ENCODE measurements at places on chromosomes 5 and 9.

GRCh38 chr9:89153232-89154017 is 25.2 kb downstream of the SHC3 start:
- DNase-seq = no peak

- DNase-seq = no peak
Observed at GRCh38 chr5:41346609-41347008, 133.3 kb upstream of the C6 start.

DNA sequence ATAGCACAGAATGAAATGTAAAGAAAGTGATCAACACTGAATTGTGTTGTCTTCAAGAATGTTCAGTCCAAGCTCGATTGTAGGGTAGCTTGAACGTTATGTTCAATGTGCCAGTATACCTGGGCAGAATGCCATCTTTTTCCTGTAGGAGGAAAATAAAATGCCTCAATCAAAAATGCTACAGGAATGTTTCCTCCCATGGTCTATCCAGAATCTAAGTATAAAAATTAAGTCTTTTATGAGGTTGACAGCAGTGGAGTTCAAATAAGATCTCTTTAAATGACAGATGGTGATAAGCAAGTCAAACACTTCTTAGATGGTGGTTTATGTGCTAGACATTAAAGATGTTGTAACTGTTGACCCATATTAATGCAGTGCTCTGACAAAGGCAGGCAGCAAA is 488.6 kb downstream of the CSNK1G3 start:
- DNase-seq = no peak

GRCh38 chr9:126495411-126496180 is 118.1 kb upstream of the LMX1B start:
- DNase-seq = no peak

- no peak for DNase-seq
Observed at GRCh38 chr5:161022151-161022550, 170.1 kb upstream of the ATP10B start.

GRCh38 chr5:149959406-149960236 is 937 bp upstream of the SLC26A2 start:
- DNase-seq = peak; percentile 75

DNA sequence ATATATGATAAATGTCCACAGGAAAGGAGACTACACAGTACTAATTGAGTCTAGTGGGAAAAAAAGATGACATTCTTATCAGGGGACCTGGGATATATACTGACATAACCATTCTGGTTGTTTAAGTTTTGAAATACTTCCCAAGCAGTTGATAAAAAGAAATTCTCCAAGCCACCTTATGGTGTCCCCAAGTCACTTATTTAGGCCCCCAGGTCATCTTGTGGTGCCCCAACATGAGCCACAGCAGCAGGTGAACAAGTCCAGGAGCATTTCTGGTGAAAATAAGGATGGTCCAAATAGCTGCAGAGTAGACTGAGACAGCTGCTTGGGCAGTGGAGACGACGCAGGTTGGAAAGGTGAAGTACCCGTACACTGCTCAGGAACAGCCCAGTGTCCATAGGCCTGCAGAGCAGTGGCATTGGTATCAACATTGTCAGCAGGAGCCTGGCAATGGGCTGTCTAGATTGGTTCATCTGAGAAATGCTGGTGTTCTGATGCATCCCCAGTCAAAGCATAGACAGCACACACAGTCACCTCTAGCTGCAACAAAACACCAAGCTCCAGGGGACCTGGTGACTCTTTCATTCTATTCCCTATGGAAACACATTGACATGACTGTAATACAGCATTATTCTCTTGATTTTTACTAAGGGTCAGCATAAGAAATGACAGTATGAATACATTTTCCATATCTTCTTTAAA is 430.6 kb downstream of the NR2F1-AS1 start:
- no peak for DNase-seq

DNA sequence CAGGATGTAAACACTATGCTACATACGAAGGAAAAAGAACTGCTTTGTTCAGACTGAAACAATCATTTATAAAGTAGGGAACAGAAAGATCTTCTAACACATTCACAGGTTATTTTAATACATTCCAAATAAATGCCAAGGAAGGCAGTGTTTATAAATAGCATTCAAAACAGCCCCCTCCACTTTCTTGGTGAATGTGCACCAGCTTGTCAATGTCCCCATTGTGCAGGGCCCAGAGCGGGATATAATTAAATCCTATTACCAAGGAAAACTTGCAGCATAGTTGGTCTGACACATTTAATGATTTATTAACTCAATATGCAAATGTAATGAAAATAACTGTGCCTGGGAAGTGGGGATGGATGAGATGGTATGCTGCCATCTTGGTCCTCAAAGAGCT is 135.9 kb upstream of the RAD23B start:
- no peak for DNase-seq

- no peak for DNase-seq
Observed at GRCh38 chr9:105475302-105475701, 27.5 kb downstream of the FSD1L start.

- no peak for DNase-seq
Observed at GRCh38 chr9:113254991-113255390, 20.4 kb downstream of the CDC26 start.

GRCh38 chr5:53169933-53170332 is 60.4 kb upstream of the MOCS2 start:
- DNase-seq = no peak

GRCh38 chr9:4862506-4863250 is 69.9 kb downstream of the RCL1 start:
- no peak for DNase-seq

- no peak for DNase-seq
Observed at GRCh38 chr9:134707031-134707680, 65.6 kb downstream of the COL5A1 start.

GRCh38 chr5:169591636-169592035 is 8.1 kb downstream of the SPDL1 start:
- DNase-seq = no peak

DNA sequence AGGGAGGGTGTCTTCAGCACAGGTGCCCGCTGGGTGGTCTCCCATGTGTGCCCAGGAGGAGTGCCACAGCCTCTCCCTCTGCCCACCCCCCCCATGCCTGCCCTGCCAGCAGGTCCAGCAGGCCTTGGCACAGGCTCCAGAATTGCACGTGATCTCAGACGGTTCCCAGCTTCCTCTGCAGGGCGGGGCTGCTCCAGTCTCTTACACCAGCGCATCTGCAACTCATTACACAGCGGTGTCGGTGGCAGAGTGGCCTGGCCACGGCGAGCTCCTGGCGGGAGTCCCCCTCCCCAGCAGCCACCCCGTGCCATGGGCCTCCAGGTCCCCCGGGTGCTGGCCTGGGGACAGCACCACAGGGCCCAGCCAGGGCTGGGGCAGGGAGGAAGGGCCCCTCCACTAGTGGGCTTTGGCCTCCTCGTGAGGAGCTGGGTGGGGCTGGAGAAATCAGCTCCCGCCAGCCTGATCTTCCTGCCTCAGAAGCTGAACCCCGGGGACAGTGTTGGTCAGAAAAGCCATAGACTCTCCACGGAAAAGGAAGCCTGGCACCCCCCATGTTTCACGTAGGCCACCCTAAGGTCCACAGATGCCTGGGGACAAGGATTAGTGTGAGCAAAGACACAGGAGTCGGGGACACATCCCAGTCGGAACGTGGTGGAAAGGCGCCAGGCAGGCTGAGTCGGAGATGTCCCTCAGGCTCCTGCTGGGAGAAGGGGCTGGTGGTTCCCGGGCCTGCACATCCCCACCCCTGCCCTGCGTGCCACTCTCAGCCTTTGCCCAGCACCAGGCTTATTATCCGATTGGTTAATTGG is 40.2 kb downstream of the RXRA start:
- peak; percentile 94 for DNase-seq

GRCh38 chr9:136690806-136691261 is 3.6 kb upstream of the AGPAT2 start:
- DNase-seq = no peak

DNA sequence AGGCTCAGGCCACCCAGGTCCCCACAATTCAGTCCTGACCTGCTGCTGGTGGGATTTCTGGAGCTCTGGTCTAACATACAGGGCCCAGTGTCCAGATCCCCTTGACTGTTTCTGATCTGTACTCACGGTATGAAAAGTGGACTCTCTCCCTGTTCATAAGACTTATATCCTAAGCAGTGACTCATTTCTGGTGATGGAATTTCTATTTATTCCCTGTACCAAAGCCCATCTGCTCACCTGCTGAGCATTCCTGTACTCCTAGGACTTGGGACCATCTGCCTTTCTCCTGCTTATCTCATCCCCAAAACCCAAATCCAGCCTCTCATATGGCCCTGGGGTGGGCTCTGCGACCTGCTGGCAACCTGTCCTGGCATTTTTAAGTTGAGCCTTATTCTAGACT is 86.6 kb downstream of the APBA1 start:
- no peak for DNase-seq

DNA sequence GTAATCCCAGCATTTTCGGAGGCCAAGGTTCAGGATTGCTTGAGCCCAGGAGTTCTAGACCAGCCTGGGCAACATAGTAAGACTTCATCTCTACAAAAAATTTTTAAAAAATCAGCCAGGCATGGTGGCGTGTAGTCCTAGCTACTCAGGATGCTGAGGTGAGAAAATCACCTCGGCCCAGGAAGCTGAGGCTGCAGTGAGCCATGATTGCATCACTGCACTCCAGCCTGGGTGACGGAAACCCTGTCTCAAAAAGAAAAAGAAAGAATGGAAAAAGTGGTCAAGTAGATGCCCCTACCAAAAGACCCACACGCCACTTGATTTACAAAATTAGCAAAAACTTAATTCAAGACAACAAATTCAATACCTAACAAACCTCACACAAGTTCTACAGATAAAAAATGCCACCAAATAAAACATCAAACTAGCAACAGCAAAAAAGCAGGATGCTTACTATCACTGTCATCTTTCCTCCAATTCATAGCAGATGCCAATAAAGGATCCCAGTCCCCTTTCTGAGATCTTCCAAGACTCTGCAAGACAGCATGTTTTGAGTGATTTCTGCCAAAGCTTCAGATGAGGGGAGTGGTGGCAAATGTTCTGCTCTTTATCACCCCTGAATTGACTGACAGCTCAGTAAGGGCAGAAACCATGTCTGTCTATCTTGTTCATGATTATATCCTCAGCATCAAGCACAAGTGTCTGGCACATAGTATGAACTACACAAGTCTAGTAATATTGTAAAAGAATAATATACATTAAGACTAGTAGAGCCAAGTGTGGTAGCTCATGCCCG is 34.2 kb upstream of the TESK1 start:
- DNase-seq = no peak

DNA sequence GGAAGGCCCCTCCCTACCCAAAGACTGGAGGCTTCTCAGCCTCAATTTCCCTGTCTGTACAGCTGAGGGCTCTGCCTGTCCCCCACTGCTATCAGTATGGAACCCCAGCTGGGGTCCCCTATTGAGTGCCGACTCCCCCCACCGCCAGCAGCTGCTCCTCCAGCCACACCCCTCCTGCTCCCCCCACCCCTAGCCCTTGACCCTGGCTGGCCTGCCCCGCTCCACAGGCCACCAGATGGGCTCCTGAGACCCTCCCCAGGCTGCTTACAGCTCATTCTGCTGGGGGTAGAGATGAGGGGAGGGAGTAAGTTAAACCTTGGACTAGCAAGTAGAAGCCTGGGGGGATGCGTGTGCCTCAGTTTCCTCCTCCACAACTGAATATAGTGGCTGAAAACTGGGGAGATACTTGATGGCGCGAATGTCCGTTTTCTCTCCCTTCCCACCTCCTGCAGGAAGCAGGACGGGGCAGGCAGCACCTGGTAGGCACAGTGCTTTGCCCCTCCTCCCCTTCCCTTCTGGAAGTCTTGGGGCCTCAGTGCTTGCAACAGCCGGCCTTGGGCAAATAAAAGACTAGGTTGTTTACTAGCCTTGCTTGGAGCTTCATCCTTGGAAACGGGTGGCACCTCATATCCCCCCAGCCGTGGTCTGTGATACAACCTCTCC is 19.1 kb downstream of the URM1 start:
- no peak for DNase-seq

GRCh38 chr5:130678637-130679036 is 486.4 kb downstream of the HINT1 start:
- DNase-seq = no peak

GRCh38 chr5:73917433-73917832 is 291.4 kb downstream of the ARHGEF28 start:
- no peak for DNase-seq

DNA sequence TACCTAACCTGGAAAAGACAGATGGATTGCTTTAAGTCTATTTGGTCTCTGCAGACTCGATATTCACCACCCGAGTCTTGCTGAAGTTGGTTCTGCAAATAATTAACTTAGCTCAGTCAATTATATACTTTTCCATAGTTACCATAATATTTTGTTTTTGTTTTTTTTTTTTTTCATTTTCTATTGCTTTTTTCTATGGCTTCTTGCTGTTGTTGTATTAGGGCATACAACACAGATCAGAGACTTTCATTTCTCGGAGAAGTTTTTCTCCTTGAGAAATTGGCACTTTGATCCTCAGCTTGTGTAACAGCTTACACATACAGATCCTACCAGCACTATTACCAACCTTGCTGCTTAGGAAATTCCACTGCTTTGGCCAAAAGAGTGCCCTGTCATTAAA is 88.0 kb downstream of the GPR21 start:
- DNase-seq = no peak

DNA sequence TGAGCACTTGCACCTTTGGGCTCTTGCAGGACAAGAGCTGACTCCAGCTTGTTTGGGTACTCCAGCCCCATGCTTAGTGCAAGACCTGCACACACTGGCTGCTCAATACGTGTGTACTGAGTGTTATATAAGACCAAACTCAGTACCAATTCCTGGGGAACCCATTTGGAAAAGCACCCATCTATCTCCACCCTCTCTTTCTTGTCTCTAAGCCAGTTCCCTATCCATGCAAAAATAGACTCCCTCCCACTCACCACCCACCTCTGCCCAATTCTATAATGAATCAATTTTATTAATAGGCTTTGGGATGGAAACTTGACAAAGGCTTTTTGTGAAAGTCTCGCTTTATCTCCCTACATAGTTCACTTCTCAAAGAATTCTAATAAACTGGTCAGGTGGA is 60.9 kb upstream of the CPLX2 start:
- no peak for DNase-seq

DNA sequence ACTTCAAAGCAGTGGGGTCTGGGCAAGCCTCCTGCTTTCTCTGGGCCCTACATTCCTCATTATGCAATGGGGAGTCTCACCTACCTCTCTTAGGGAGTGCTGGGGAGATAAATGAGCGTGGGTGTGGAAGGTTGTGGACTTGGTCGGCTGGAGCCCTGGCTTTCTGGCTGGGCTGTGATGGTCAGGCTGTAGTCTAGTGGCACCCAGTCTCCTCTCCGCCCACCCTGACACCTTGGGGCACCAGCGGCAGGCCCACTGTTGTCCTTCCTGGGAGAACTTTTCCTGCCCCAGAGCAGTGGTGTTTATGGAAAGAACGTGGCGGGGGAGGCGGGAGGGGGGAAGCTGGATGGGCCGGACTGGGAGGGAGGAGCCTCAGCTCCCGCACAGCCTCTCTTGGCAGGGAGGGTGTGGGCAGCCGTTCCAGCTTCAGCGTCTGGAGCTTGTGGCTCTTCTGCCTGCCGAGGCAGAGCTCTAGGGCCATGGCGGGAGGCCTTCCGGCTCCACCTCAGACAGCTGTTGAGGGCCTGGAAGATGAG is 4.1 kb downstream of the PTGS1 start:
- no peak for DNase-seq

GRCh38 chr5:159601216-159601615 is 270.9 kb upstream of the IL12B start:
- DNase-seq = no peak

Data from HL-60 (cell line).